ENCODE measurements at places on chromosomes 2 and 18.

DNA sequence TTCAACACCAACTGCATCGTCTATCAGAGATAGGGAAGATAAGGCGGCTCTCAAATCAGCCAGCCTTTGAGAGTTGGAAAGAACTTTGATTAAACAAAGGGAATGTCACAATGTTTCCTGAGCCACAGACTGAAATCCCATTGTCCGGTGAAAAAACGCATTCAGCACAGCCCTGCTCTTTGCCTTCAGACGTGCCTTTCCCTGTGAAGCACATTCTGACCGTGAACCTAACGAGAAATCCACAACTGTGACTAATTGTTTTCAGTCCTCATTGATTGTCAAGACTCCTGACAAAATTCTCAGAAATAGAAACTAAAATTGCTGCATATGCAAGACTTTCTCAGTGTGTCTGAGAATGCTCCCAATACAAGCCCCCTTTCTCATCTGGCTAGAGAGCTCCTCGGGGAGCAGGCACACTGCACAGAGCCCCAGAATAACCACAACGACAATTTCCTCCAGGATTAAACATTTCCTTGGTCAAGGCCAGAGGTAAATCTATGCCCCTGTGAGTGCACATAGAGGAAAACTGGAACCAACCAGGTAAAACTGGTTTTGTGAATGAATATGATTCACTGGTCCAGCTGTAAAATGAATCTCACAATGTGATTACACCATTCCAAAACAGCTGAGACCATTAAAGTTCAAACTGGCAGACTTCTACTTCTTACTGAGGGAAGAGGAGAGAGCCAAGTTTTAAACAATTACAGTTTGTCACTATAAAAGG lies 561.9 kb upstream of the ID2 start:
- DNase-seq = no peak

DNA sequence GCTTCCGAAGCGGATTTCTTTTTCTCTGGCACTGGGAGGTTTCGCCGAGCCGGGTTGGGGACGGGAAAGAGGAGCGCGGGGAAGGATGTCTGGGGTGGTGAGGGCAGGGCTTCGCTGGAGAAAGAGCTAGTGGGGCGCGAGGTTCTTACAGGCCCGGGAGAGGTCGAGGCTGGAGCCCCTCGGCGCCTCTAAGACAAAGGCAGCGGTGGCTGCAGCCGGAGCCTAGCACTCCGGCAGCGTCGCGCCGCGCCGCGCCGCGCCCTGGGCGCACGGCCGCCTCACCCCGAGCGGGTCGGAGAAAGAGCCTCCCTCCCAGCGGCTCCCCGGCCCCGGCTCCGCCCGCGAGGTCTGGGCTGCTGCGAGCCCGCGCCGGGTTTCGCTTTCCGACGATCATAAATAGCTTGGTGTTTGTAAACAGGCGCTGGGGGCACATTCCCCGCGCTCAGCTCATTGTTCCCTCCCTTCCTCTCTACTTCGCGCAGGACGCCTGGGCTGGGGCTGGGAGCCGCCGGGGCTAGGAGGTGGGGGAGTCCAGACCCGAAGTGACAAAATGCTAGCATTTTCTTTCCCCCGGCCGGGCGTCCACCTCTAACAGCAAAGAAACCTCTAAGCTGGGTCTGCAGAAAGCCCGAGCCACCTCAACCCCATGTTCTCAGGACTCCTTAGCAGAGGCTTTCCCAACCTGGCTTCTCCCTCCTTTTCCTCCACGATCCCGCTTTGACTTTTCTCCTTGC lies 813 bp upstream of the MEIS1 start:
- no peak for DNase-seq

- DNase-seq = no peak
Observed at GRCh38 chr2:200242570-200242969, 63.9 kb upstream of the SPATS2L start.

GRCh38 chr2:42116195-42117181 lies 52.7 kb upstream of the EML4 start:
- no peak for DNase-seq

GRCh38 chr2:240435948-240436682 lies 652 bp downstream of the GPC1 start:
- DNase-seq = no peak

DNA sequence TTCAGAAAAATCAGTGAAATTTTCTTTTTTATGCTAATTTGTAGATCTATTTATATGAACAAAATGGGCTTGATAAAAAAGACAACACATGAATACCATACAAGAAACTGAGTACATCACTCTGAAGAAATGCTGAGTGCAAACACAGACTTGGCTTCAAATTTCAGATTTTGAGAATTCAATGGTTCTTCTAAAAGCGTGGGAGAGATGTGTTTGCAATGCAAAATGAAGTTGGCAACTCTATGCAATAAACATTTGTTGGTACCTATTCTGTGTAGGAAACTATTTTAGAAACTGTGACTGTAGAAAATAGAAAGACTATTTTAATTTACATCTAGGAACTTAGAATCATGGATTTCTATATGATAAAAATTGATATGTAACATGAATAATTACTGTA lies 1834.1 kb upstream of the CELF4 start:
- no peak for DNase-seq

GRCh38 chr2:12212841-12213597 lies 466.6 kb downstream of the LPIN1 start:
- DNase-seq = no peak

DNA sequence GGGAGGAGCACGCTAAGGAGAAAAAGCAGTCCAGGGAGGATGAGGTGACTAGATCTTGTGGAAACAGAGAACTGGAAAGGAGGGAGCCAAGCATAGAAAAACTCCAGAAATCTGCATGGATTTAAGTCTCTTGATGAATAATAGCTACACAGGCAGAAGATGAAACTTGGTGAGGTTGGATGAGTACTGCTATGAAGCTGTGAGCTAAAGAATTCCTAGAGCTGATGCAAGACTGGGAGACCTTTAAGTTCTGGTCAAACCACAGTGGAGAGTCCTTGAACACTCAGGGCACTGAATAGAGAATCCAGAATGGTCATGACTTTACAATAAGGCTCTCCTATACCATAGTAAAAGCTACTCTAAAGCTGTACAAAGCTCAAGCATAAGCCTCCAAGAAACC lies 18.4 kb upstream of the PIEZO2 start:
- no peak for DNase-seq

DNA sequence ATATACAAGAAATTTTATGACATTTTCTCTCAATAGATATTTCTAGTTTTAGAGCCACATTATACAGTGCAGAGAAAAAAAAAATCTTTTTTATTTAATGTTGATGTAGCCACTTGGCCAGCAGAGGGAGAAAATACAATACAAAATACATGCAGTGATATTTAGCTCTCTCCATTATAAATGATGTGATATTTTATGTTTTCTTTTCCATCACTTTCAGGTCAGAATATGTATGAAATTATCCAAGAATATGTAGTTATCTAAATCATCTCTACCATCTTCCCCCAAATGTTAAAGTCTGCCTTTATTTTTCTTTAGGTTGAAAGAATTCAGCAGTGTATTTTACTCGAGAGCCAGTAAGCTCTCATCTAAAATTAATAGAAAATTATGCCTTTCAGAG lies 533.6 kb upstream of the FSHR start:
- DNase-seq = no peak

DNA sequence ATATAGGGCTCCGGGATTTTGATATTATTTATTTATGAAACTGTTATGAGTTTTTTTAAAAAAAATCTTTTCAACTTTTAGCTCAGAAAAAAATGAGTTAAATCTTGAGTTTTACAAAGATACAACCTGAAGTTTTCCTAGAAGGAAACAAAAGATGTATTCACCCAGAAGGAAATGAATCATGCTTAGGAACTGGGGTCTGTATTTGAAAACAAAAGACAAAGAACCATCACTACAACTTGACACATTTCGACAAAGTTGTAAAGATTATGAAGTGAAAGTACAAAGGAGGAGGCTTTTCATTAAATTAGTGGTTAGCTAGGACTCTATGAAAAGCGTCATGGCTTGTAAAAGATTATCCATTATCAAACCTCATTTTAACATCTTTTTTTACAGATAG lies 143.3 kb downstream of the PDE1A start:
- DNase-seq = no peak

DNA sequence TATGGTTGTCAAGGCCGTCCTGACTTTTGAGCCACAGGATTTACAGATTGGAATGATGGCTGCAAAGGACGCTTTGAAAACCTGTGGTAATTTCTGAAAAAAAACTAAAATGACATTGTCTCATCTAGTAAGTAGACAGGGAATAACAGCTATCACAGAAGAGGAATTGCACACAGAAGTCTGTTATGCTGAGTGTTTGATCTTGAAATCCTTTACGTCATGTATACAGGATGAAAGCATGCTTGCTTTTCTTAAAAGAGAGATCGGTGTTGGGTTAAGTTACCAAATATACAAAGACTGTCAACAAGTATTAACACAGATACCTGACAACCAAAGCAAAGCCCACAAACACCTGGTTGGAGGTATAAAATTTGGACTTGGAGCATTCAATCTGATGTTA lies 12.6 kb upstream of the SRSF7 start:
- no peak for DNase-seq
